ENCODE measurements at places on chromosomes 13 and 19. TPM values are rescaled to one million over a fixed set of nuclear protein-coding genes. Genes with fewer than 3 reads are reported as not detected.

- DNase-seq = no peak
Observed at GRCh38 chr19:29532956-29533355, 7.2 kb downstream of the VSTM2B start.

CCDC70 gene
- total RNA-seq = not detected

DNA sequence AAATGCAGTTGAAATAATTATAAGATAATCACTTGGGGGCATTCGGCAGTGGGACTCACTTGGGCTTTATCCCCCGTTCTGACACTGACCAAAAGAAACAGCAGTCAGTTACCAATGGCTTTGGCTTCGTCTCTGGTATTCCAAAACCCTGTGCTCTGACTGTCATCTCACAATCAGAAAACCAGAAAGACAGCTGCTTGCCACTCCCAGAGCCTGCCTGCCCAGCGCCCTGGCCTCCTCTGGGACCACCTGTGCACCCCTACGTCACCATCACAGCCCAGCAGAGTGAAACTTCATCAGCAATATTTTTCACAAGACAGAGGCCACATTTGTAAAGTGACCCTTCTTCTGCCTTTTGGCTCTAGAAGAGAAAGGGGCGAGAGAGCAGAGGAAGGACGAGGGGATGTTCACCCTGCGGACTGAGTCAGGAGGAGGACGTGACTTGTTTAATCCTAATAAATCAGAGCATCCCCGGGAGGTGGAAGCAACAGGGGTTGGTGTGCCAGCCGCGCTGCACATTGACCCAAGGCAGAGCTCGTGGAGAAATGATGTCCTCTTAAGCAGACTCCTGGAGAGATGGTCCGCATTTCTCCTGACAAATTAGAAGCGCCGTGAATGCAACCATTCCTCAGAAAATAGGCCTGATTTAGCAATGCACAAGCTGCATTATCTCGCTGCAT is 397.8 kb upstream of the ZNF507 start:
- DNase-seq = no peak

SYT5 gene
- total RNA-seq = not detected

TEAD2 gene
- total RNA-seq = 12.4 TPM
